ENCODE measurements at places on chromosomes 7 and 10. TPM values are rescaled to one million over a fixed set of nuclear protein-coding genes. Genes with fewer than 3 reads are reported as not detected.

The GOLGA7B gene
- total RNA-seq, result 0.60 TPM

The KCP gene
- total RNA-seq, result 0.19 TPM

The TMEM229A gene
- total RNA-seq, result not detected

The DOCK4 gene
- 15.2 TPM for total RNA-seq

DNA sequence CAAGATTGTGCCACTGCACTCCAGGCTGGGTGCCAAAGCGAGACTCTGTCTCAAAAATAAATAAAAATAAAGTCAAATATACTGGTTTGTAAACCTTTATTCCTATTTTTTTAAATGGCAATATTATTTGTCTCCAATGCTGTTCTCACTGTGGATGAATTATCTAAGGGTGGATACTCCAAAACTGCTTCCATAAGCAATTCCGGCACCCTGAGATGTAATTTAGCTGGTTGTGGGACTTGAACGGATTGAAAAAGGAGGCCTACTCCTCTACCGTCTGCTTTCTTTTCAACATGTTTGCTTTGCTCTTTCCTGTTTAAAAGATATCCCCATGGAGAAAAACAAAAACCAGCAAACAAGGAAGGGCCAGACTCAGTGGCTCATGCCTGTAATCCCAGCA is 54.4 kb downstream of the SLC35B4 start:
- H3K4me1 ChIP-seq, result no peaks in the 10 kb centered on the region
- H3K27me3 ChIP-seq, result peaks cover 6% of the 10 kb centered on the region
- H3K36me3 ChIP-seq, result no peaks in the 10 kb centered on the region
- no peak overlapping the region for H3K27ac ChIP-seq
- no peak overlapping the region for H3K4me3 ChIP-seq

DNA sequence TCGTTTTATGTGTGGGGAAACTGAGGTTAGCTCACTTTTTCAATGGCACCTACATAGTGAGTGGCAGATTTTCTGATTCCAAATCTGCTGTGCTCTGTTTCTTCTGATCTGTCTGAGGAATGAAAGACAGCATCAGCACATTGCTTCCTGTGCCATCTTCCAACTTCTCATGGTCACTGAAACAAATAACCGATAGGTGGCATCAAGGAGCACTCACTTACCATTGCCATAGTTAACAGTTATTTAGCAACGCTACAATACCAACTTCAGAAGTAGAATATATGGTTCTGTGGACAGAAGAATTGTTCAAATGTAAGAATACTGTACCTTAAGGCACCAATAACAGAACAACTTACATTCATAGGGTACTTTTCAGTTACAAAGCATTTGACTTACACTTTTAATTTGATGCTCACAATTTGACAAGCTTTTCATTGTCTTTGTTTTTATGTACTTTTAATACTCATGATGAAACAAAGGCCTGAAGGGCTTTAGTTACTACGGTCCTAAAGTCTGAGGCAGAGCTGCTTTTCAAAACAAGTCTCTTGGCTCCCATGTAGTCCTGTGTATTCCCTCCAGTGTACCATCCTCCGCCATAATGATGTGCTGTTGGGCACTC is 228.9 kb upstream of the TCF7L2 start:
- H3K36me3 ChIP-seq, result no peaks in the 10 kb centered on the region
- H3K4me1 ChIP-seq, result no peaks in the 10 kb centered on the region
- no peak overlapping the region for H3K4me3 ChIP-seq
- H3K27ac ChIP-seq, result no peak overlapping the region
- H3K27me3 ChIP-seq, result no peaks in the 10 kb centered on the region

- no peak overlapping the region for H3K4me3 ChIP-seq
- H3K36me3 ChIP-seq, result no peaks in the 10 kb centered on the region
- no peak for DNase-seq
These were observed 139.9 kb downstream of the PPP1R9A start for GRCh38 chr7:95047291-95047690.

GRCh38 chr10:89269433-89270152 is 18.0 kb upstream of the LIPA start:
- no peaks in the 10 kb centered on the region for H3K27me3 ChIP-seq
- DNase-seq, result no peak
- H3K4me1 ChIP-seq, result peaks cover 20% of the 10 kb centered on the region
- no peaks in the 10 kb centered on the region for H3K36me3 ChIP-seq

GRCh38 chr7:105321754-105322455 is 66.8 kb downstream of the SRPK2 start:
- no peak overlapping the region for H3K27ac ChIP-seq
- no peak overlapping the region for H3K4me3 ChIP-seq
- H3K27me3 ChIP-seq, result no peaks in the 10 kb centered on the region
- H3K4me1 ChIP-seq, result peaks cover 5% of the 10 kb centered on the region

DNA sequence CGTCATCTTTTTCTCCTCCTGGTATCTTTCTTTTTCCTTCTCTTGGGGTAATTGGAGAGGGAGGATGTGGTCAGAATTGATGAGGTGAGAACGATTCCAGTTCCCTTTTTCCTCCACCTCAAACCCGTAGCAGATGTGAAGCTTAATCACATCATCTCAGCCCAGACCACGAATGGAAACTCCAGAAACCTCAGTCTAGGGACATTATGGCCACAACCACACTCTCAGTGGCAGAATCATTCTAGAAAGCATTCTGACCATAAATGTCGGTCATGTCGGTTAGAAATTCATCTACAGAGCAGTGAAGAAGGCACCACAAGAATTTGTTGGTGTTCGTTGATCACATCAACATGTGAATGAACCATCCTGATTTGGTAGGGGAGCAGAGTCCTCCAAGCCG is 78.7 kb downstream of the GATA3 start:
- H3K27me3 ChIP-seq, result peaks cover 19% of the 10 kb centered on the region
- no peak overlapping the region for H3K4me3 ChIP-seq
- DNase-seq, result no peak
- H3K36me3 ChIP-seq, result no peaks in the 10 kb centered on the region

- H3K4me1 ChIP-seq, result no peaks in the 10 kb centered on the region
- no peaks in the 10 kb centered on the region for H3K27me3 ChIP-seq
- DNase-seq, result no peak
- H3K4me3 ChIP-seq, result no peak overlapping the region
These were observed 8.4 kb upstream of the AGR2 start for GRCh38 chr7:16813232-16813616.
